ENCODE measurements at places on chromosomes 16 and 17. TPM values are rescaled to one million over a fixed set of nuclear protein-coding genes. Genes with fewer than 3 reads are reported as not detected.
A peak's percentile ranks its signal among the peaks of the same experiment; 100 is the strongest.

DNA sequence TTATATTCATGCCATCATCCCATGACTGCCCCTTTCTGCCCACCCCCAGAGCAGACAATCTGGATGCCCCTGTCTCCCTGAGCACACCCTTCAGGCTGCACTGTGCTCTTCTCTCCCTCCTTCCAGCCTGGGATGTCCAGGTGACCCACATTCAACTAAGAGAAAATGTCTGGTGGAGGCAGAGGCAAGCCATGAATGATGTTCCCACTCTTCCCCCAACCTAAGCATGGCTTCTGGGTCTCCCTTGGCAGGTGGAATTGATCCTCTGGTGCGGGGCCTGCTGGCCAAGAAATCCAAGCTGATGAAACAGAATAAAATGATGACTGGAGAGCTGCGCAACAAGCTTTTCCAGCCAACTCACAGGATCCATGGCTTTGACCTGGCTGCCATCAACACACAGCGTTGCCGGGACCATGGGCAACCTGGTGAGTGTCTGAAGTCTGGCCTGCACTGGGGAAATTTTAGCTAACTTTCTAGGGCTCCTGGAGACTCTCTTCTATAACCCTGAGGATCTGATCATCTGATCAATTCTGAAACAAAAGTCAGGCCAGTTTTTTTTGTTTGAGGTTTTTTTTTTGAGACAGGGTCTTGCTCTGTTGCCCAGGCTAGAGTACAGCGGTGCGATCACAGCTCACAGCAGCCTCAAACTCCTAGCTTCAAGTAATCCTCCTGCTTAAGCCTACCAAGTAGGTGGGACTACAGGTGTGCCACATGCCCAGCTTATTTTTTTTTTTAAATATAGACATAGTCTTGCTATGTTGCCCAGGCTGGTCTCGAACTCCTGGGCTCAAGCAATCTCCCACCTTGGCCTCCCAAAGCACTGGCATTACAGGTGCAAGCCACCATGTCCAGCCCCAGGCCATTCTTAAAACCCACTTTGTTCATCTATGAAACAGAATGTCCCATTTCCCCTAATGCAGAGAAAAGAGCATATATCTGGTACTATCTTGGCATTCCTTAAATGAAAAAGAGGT, 14.5 kb downstream of the MPO start:
- no peak for DNase-seq
- H3K36me3 ChIP-seq: no peaks in the 10 kb centered on the region
- H3K27ac ChIP-seq: no peak overlapping the region
- H3K27me3 ChIP-seq: peaks cover 63% of the 10 kb centered on the region

- no peak overlapping the region for H3K4me3 ChIP-seq
- DNase-seq: no peak
- no peaks in the 10 kb centered on the region for H3K4me1 ChIP-seq
- no peaks in the 10 kb centered on the region for H3K36me3 ChIP-seq
- no peak overlapping the region for H3K27ac ChIP-seq
- no peaks in the 10 kb centered on the region for H3K27me3 ChIP-seq
Measured at GRCh38 chr17:60110586-60110985, 31.9 kb upstream of the HEATR6 start.

GRCh38 chr17:68498479-68499326, 13.5 kb upstream of the PRKAR1A start:
- no peaks in the 10 kb centered on the region for H3K27me3 ChIP-seq
- peak overlapping the region; percentile 49 for H3K27ac ChIP-seq
- peak; percentile 15 for DNase-seq
- no peaks in the 10 kb centered on the region for H3K36me3 ChIP-seq

GRCh38 chr17:72382971-72383722, 262.3 kb downstream of the SOX9 start:
- no peak overlapping the region for H3K27ac ChIP-seq
- no peaks in the 10 kb centered on the region for H3K27me3 ChIP-seq
- no peaks in the 10 kb centered on the region for H3K4me1 ChIP-seq
- H3K4me3 ChIP-seq: no peak overlapping the region
- no peaks in the 10 kb centered on the region for H3K36me3 ChIP-seq
- no peak for DNase-seq

DNA sequence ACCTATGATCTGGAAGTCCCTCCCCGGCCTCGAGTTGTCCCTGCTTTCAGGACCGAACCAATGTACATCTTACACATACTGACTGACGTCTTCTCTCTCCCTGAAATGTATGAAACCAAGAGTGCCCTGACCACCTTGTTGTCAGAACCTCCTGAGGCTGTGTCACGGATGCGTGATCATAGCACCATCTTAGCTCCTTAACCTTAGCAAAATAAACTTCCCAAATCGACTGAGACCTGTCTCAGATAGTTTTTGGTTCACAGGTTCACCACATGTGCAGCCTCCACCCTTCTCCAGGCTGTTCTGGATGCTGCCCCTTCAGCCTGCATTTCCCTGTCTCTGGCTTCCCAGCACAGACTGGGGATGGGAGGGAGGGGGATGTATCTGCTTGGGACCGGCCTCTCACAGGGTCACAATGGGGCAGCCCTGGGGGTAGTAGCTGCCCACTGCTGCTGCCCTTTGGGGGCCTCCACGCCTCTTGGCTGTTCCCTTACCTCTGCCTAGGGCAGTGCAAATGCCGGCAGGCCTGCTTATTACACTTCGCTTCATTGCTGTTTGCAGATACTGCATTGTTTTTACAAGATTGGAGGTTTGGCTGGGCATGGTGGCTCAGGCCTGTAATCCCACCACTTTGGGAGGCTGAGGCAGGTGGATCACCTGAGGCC, 69.8 kb downstream of the NT5M start:
- no peak overlapping the region for H3K4me3 ChIP-seq
- no peaks in the 10 kb centered on the region for H3K27me3 ChIP-seq
- no peaks in the 10 kb centered on the region for H3K36me3 ChIP-seq
- DNase-seq: no peak
- H3K27ac ChIP-seq: no peak overlapping the region

DNA sequence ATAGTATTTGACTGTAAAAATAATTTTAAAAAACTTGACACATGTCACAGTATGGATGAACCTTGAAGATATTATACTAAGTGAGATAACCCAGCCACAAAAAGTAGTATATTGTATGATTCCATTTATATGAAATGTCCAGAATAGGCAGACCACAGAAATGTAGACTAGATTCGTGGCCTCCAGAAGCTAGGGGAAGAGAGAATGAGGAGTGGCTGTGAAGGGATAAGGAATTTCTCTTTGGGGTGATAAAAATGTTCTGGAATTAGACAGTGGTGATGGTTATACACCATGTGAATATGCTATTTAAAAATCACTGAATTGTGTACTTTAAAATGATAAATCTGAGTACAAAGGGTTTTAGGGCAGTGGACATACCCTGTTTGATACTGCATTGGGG, 253.1 kb upstream of the DYNLRB2 start:
- H3K36me3 ChIP-seq: no peaks in the 10 kb centered on the region
- H3K4me3 ChIP-seq: no peak overlapping the region
- H3K27ac ChIP-seq: no peak overlapping the region
- H3K27me3 ChIP-seq: no peaks in the 10 kb centered on the region
- no peaks in the 10 kb centered on the region for H3K4me1 ChIP-seq

GRCh38 chr16:25108054-25108453, 3.5 kb upstream of the LCMT1 start:
- DNase-seq: no peak
- no peak overlapping the region for H3K4me3 ChIP-seq
- H3K36me3 ChIP-seq: no peaks in the 10 kb centered on the region
- no peaks in the 10 kb centered on the region for H3K27me3 ChIP-seq
- no peak overlapping the region for H3K27ac ChIP-seq

DNA sequence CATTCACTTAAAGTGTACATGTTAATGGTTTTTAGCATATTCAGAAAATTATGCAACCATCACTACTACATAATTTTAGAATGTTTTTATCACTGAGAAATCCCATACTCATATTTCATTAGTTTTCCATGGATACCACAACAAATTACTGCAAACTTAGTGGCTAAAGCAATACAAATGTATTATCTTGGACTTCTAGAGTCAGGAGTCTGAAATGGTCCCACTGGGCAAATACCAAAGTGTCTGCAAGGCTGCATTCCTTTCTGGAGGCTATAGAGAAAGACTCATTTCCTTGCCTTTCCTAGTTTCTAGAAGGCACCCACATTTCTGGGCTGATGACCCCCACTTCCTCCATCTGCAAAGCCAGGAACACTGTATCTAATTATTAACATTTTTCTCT, 16.9 kb upstream of the GNAO1 start:
- H3K27me3 ChIP-seq: no peaks in the 10 kb centered on the region
- H3K4me1 ChIP-seq: no peaks in the 10 kb centered on the region
- H3K36me3 ChIP-seq: no peaks in the 10 kb centered on the region

GRCh38 chr16:15948532-15949209, 745 bp upstream of the ABCC1 start:
- H3K4me3 ChIP-seq: peak overlapping the region; percentile 31
- peak overlapping the region; percentile 44 for H3K27ac ChIP-seq
- no peaks in the 10 kb centered on the region for H3K27me3 ChIP-seq

GRCh38 chr16:86700046-86700945, 121.9 kb downstream of the FOXL1 start:
- no peak for DNase-seq
- no peaks in the 10 kb centered on the region for H3K36me3 ChIP-seq
- no peak overlapping the region for H3K4me3 ChIP-seq
- H3K27ac ChIP-seq: no peak overlapping the region
- no peaks in the 10 kb centered on the region for H3K4me1 ChIP-seq
- H3K27me3 ChIP-seq: no peaks in the 10 kb centered on the region

DNA sequence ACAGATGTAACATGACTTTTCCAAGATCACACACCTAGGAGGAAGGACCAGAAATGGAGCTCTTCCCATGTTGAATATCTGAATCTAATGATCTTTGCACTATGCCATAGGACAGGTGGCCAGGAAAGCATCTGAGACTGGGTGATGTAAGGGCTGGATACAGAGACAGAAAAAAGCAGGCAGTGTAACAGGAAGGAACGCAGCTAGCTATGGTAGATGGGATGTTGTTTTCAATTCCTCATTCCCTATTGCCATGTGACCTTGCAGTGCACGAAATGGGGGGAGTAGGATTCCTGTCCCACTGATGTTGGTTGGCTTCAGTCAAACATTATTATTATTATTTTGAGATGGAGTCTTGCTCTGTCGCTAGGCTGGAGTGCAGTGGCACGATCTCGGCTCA, 3.7 kb upstream of the NPIPB15 start:
- H3K27me3 ChIP-seq: no peaks in the 10 kb centered on the region
- no peak overlapping the region for H3K27ac ChIP-seq
- H3K36me3 ChIP-seq: no peaks in the 10 kb centered on the region
- H3K4me3 ChIP-seq: no peak overlapping the region
- no peak for DNase-seq

DNA sequence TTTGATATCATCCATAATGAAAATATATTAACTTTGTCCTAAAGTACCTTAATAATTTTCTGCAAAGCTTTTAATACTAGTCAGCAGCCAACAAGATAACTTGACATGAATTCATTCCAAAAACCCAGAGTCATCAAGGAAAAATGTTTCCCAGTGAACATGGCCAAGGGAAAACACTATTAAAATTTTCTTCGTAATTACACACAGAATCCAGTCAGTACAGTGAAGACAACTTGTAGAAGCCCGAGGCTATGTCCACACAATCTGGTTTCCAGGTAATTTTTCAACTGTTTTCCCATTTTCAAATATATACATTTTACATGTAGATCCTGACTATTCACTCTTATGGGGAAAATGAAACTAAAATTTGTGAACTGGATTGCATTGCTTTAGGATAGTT, 600.9 kb downstream of the CDH8 start:
- no peaks in the 10 kb centered on the region for H3K36me3 ChIP-seq
- DNase-seq: no peak
- H3K4me1 ChIP-seq: no peaks in the 10 kb centered on the region

- peak; percentile 71 for DNase-seq
- H3K4me3 ChIP-seq: no peak overlapping the region
- peaks cover 41% of the 10 kb centered on the region for H3K36me3 ChIP-seq
- H3K27me3 ChIP-seq: no peaks in the 10 kb centered on the region
Measured at GRCh38 chr17:63701868-63702720, 2.2 kb upstream of the LIMD2 start.

GRCh38 chr17:63623786-63624530, 1.7 kb downstream of the MAP3K3 start:
- no peaks in the 10 kb centered on the region for H3K36me3 ChIP-seq
- H3K27me3 ChIP-seq: no peaks in the 10 kb centered on the region
- peak overlapping the region; percentile 69 for H3K4me3 ChIP-seq
- H3K4me1 ChIP-seq: peaks cover 13% of the 10 kb centered on the region
- no peak for DNase-seq
- no peak overlapping the region for H3K27ac ChIP-seq

DNA sequence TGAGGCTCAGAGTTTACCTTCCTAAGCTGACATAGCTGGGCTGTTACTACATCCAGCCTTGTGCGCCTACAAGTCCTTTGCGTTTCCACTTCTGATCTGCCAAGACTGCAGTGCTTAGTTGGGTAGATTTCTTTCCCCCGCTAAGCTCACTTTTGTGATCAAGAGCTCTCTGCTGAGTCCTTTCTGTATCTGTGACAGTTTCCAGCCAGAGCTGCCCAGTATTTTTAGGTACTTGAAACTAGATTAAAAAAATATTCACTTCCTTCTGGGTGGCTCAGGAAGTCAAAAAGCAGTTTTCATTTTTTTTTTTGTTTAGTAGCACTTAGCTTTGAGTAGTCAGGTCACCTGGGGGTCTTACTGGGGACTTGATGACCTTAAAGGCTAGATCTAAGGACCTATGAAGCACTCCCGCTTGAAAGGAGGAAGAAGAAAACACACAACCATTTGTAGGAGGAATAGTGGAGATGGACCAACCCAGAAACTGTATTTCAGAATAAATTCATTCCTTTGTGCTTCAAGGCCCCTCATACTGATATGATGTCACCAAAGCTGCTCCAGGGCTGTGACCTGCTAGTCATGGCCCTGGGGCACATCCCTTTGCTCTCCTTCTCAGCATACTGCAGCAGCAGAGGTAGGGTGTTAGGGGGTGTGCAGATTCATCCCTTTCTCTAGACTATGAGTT, 75.6 kb upstream of the HNF1B start:
- no peaks in the 10 kb centered on the region for H3K27me3 ChIP-seq
- H3K4me3 ChIP-seq: no peak overlapping the region
- DNase-seq: peak; percentile 44
- no peaks in the 10 kb centered on the region for H3K4me1 ChIP-seq
- H3K27ac ChIP-seq: no peak overlapping the region

DNA sequence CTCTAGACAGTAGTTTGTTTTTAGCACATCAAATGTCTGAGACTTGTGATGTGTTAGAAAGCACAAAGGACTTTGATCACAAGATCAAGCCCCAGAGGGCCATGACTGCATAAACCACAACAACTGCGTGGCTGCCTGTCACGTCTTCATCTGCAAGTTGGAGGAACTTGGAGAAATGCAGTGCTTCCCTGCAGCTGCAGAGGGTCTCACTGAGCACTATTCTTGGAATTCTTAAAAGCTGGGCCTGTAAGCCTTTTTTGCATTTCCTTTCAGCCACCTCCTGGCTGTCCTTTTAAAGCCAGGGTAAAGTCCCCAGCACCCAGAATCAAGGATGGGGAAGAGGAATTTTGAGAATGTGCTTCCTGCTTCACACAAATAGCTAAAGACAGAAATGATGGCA, 431.3 kb downstream of the MAF start:
- no peak for DNase-seq
- peaks cover 19% of the 10 kb centered on the region for H3K4me1 ChIP-seq
- no peak overlapping the region for H3K27ac ChIP-seq
- H3K4me3 ChIP-seq: no peak overlapping the region

Gene REXO5
- total RNA-seq: 4.8 TPM

Gene PDP2
- total RNA-seq: 36.3 TPM

Gene TEKT1
- total RNA-seq: not detected

Data from left lung (tissue), 14 donors.